Hepatocyte (in vitro differentiated cells): ENCODE measurements at places on chromosomes 6 and 20.

- peak overlapping the region; percentile 28 for H3K27ac ChIP-seq
- no peaks in the 10 kb centered on the region for H3K36me3 ChIP-seq
- DNase-seq, result no peak
- H3K27me3 ChIP-seq, result no peaks in the 10 kb centered on the region
Measured at GRCh38 chr20:38931984-38932383, 5.8 kb downstream of the FAM83D start.

DNA sequence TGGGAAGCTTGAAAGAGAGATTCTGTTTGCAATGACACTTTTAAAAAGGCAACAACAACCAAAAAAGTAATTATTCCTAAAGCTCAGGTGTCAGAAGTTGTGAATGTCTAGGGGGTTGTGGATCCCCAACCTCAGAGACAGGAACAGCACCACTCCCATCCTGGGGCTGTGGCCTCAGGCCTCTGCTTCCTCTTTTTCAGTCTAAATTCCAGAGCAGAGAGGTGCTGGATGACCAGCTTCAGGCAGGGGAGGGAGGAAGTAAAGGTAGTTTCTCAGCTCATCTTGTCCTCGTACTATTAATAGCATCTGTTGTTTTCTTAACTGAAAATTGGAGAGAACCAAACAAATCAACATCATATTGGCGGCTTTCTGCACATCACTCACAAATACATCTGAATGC is 8.3 kb downstream of the NT5E start:
- H3K36me3 ChIP-seq, result no peaks in the 10 kb centered on the region
- H3K4me3 ChIP-seq, result no peak overlapping the region
- no peak overlapping the region for H3K27ac ChIP-seq
- peaks cover under 1% of the 10 kb centered on the region for H3K4me1 ChIP-seq
- DNase-seq, result no peak
- peaks cover 2% of the 10 kb centered on the region for H3K27me3 ChIP-seq

DNA sequence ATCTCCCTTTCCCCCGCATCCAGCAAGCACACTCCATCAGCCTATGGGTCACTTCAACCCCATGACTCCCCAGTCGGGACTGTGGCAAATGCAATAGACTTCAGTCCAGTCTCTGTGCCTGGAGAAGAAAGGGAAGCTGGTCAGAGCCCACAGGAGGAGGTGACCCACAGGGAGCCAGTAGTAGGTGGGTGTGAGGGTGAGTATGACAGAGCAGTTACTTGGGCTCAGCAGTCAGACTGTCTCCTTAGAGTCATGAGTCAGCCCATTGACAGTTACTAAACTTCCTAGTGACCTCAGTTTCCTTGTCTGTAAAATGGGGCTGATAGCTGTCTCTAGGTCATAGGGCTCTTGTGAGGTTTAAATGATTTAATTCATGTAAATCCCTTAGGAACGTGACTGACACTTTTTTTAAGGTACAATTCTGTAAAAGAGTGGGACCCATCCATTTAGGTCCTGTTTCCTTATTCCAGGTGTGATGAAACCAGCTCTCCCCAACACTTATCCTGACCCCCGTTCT is 33.9 kb upstream of the HLA-C start:
- H3K36me3 ChIP-seq, result no peaks in the 10 kb centered on the region
- H3K27ac ChIP-seq, result no peak overlapping the region
- H3K4me3 ChIP-seq, result no peak overlapping the region
- H3K4me1 ChIP-seq, result no peaks in the 10 kb centered on the region

DNA sequence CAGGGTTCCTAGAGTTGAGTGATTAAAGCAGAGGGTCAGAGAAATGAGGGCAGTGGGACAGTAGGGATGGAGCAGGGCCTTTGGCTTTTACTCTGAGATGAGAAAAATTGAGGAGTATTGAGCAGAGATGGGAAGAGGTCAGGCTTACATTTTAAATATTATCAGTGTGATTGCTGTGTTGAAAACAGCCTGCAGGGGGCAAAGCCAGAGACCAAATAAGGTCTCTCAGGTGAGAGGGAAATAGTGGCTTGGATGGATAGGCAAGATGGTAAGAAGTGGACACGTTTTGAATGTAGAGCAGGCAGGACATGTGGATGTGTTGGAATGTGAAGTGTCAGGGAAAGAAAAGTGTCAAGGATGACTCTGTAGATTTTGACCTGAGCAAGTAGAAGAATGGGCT is 105.0 kb upstream of the MAP3K7 start:
- H3K27ac ChIP-seq, result no peak overlapping the region
- no peak overlapping the region for H3K4me3 ChIP-seq
- H3K27me3 ChIP-seq, result no peaks in the 10 kb centered on the region
- no peaks in the 10 kb centered on the region for H3K4me1 ChIP-seq
- H3K36me3 ChIP-seq, result no peaks in the 10 kb centered on the region

GRCh38 chr6:89509777-89510281 is 76.9 kb downstream of the ANKRD6 start:
- H3K27me3 ChIP-seq, result no peaks in the 10 kb centered on the region
- H3K4me1 ChIP-seq, result peaks cover 14% of the 10 kb centered on the region
- no peak overlapping the region for H3K4me3 ChIP-seq
- H3K27ac ChIP-seq, result no peak overlapping the region
- no peak for DNase-seq

GRCh38 chr6:118240878-118241528 is 307.1 kb upstream of the PLN start:
- no peaks in the 10 kb centered on the region for H3K4me1 ChIP-seq
- H3K27ac ChIP-seq, result no peak overlapping the region
- no peak for DNase-seq
- no peaks in the 10 kb centered on the region for H3K36me3 ChIP-seq
- H3K27me3 ChIP-seq, result no peaks in the 10 kb centered on the region
- H3K4me3 ChIP-seq, result no peak overlapping the region

DNA sequence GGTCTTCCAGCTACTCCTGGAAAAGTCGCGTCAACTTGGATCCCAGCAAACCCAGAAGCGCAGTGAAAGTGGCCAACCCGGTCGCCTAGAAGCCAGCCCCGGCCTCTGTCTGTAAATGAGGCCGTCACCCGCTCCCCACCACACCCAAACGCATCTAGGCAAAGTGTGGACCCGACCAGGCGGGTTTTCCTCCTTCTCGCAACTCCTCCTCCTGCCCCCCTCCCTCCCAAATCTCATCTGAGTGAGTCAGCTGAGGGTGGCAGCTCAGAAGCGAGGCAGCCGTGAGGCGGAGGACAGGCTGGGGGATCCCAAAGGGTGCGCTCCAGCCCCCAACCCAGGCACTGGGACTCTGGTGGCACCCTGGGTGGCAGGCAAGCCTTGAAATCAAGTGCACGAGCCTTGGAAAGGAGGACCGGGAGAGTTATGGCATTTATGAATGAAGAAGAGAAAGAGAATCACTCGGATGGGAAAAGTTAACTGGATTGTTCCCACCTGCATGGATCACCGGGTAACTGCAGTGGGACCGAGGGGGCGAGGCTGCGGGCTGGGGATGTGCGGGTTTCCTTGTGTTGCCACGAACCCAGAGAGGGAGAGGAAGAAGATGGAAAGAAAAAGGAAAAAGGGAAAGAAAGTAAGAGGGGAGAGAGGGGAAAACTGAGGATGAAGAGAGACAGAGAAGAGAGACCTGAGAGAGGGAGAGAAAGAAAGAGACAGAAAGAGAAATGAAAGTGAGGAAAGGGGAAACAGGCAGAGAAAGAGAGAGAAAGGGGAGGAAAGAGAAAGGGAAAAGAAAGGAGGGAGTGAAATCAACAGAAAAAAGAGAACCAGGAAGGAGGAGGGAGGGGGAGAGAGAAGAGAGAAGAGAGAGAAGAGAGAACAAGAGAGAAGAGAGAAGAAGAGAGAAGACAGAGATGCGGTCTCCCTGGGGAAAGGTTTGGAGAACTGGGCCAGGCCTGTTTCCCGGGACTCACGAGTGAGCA is at the start of gene APCDD1L:
TSS of gene APCDD1L (minus strand) at position 167 of the 980 bp plus-strand sequence. CDS start 692 bp downstream, outside the sequence.
- no peaks in the 10 kb centered on the region for H3K4me1 ChIP-seq
- H3K27ac ChIP-seq, result no peak within 1 kb of the TSS

DNA sequence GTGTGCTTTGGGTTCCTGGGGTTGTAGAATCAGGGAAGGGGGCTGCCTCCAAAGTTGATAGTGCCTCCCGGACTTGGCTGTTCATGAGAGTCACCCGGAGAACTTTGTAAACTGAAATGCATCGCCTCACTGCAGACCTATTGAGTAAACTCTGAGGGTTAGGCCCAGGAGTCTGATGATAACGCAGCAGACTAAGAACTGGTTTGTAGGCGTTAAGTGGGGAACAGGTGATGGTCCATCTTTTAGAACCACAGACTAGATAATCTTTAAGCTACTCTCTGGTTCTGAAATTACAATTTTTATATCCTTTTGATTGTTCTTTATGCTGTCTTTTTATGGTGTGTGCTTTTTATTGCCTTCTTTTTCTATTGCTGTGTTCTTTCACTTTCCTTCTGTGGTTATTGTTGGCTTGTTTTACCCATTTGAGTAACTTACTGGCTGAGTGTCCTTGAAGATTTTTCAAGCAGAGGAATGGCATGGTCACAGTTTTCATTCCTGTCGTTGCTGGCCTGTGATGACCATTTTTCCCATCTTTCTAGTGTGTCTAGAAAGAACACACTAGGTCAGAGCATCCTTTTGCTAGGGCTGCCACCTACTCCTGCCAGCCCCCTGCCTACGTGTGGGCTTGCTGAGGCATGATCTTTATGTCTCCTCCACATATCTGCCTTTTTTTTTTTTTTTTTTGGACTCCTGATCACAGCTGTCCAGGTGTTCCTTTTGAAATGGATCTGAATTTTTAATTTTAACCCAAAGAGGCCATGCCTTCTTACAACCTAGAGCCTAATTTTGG is 30.9 kb downstream of the LRRC1 start:
- no peak for DNase-seq
- H3K36me3 ChIP-seq, result no peaks in the 10 kb centered on the region
- H3K27me3 ChIP-seq, result no peaks in the 10 kb centered on the region
- H3K4me3 ChIP-seq, result no peak overlapping the region
- peaks cover 47% of the 10 kb centered on the region for H3K4me1 ChIP-seq

- H3K27ac ChIP-seq, result no peak overlapping the region
- H3K4me3 ChIP-seq, result no peak overlapping the region
- no peaks in the 10 kb centered on the region for H3K36me3 ChIP-seq
Measured at GRCh38 chr6:163748886-163749285, 334.4 kb downstream of the QKI start.

DNA sequence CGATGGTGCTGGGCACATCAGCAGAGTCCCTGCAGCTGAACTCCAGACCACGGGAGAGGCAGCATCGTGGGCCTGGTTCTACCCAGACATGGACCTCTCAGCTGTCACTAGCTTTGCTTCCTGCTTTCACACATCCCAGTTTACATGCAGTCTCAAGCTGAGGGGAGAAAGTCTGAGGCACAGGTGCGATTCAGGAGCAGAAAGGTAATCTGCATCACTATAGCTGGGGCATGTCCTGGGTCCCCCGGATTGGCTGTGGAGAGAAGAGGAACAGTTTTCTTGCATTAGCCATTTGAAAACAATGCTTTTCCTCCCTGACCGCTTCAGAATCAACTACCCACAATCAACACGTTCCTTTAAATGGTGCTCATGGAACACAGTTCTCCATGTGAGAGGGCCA is 59.9 kb downstream of the PLAGL1 start:
- H3K27ac ChIP-seq, result no peak overlapping the region
- H3K4me3 ChIP-seq, result no peak overlapping the region
- DNase-seq, result no peak

GRCh38 chr6:63307581-63308246 is 12.1 kb downstream of the LGSN start:
- H3K4me1 ChIP-seq, result no peaks in the 10 kb centered on the region
- peak; percentile 46 for DNase-seq
- H3K27ac ChIP-seq, result peak overlapping the region; percentile 77

GRCh38 chr6:33123732-33124524 is 48.1 kb downstream of the HLA-DPB1 start:
- no peak overlapping the region for H3K4me3 ChIP-seq
- no peak overlapping the region for H3K27ac ChIP-seq
- no peaks in the 10 kb centered on the region for H3K27me3 ChIP-seq
- H3K4me1 ChIP-seq, result peaks cover 5% of the 10 kb centered on the region
- DNase-seq, result peak; percentile 41
- H3K36me3 ChIP-seq, result no peaks in the 10 kb centered on the region

DNA sequence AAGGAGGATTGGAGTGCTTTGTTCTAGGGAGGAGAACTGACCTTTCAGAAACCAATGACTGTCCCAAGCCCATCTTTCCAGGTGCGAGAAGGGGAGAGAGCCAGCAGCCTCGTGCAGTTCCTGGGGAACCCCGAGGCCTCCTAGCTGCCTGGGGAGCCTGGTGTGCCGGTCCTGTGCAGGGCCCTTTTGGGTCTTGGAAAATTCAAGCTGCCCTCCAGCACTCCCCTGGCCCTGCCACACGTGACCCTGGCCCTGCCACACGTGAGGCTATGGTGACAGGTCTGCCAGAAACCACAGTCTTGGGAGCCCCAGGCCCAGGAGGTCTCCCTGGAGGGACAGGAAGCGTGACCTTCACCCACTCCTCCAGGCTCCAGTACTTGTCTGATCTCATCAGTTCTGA is 15.7 kb downstream of the IP6K3 start:
- no peaks in the 10 kb centered on the region for H3K4me1 ChIP-seq
- H3K4me3 ChIP-seq, result no peak overlapping the region
- H3K36me3 ChIP-seq, result no peaks in the 10 kb centered on the region
- no peak overlapping the region for H3K27ac ChIP-seq

- peaks cover 5% of the 10 kb centered on the region for H3K4me1 ChIP-seq
- H3K36me3 ChIP-seq, result no peaks in the 10 kb centered on the region
- no peaks in the 10 kb centered on the region for H3K27me3 ChIP-seq
- peak within 1 kb of the TSS; percentile 85 for H3K27ac ChIP-seq
- DNase-seq, result peak; percentile 92
Measured at GRCh38 chr6:148746363-148747144, at the start of gene UST. Gene UST (plus strand): TSS chr6:148747030. CDS start chr6:148747431, 401 bp downstream.

GRCh38 chr20:61073376-61073775 is 178.7 kb upstream of the CDH4 start:
- no peak overlapping the region for H3K27ac ChIP-seq
- DNase-seq, result no peak
- no peaks in the 10 kb centered on the region for H3K4me1 ChIP-seq
- no peaks in the 10 kb centered on the region for H3K27me3 ChIP-seq
- no peaks in the 10 kb centered on the region for H3K36me3 ChIP-seq

GRCh38 chr6:9360881-9361280 is 925.5 kb upstream of the SLC35B3 start:
- no peak overlapping the region for H3K27ac ChIP-seq
- H3K4me3 ChIP-seq, result no peak overlapping the region
- no peaks in the 10 kb centered on the region for H3K4me1 ChIP-seq

- no peaks in the 10 kb centered on the region for H3K4me1 ChIP-seq
- no peaks in the 10 kb centered on the region for H3K36me3 ChIP-seq
- no peak overlapping the region for H3K27ac ChIP-seq
- no peak for DNase-seq
- no peak overlapping the region for H3K4me3 ChIP-seq
- H3K27me3 ChIP-seq, result no peaks in the 10 kb centered on the region
Measured at GRCh38 chr6:71043902-71044301, 87.0 kb upstream of the B3GAT2 start.

GRCh38 chr20:44967207-44967807 is 995 bp downstream of the STK4 start:
- H3K4me3 ChIP-seq, result peak overlapping the region; percentile 59
- no peaks in the 10 kb centered on the region for H3K36me3 ChIP-seq
- peaks cover 13% of the 10 kb centered on the region for H3K4me1 ChIP-seq
- no peak for DNase-seq
- H3K27me3 ChIP-seq, result no peaks in the 10 kb centered on the region
